Bone marrow (tissue), 2 donors: ENCODE measurements at places on chromosomes 1 and 21.

DNA sequence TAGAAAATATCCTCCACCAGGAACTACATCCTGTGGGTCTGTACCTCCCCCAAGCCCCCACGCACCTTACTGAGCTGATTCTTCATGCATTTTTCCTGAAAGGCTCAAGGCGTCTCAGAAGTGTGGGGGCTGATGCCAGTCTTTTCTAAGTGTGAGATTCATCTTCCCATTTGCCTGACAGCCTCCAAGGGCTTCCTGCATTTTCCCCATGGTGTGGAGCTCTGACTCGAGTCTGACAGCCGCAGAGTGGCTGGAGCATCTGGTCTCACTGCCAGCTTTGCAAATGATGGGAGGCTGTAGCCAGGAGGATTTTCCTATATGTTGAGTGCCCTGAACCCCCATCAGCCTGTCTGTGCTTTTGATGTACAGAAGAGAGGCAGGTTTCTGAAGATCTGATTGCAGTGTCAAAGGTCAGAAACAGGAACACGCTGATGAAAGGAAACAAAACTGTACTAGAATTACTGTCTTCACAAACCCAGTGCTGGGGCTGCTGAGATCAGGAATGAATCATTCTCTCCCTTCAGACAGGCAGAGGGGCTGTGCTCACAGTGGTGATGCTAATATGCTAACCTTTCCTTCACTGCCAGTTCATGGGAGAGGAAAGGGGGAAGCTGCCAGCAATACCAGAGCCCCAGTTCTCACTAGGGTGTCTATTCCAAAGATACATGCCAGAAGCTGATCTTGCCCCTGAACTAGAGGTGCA is 201.5 kb upstream of the C1orf174 start:
- no peak for DNase-seq

- DNase-seq: no peak
Observed at GRCh38 chr1:152141971-152142584, 16.9 kb downstream of the RPTN start.

- DNase-seq: no peak
Observed at GRCh38 chr21:42406201-42406621, 2.5 kb downstream of the UBASH3A start.

GRCh38 chr21:41648591-41649031 is 118.2 kb downstream of the RIPK4 start:
- DNase-seq: no peak

- no peak for DNase-seq
Observed at GRCh38 chr1:97396463-97396862, 524.4 kb downstream of the DPYD start.

DNA sequence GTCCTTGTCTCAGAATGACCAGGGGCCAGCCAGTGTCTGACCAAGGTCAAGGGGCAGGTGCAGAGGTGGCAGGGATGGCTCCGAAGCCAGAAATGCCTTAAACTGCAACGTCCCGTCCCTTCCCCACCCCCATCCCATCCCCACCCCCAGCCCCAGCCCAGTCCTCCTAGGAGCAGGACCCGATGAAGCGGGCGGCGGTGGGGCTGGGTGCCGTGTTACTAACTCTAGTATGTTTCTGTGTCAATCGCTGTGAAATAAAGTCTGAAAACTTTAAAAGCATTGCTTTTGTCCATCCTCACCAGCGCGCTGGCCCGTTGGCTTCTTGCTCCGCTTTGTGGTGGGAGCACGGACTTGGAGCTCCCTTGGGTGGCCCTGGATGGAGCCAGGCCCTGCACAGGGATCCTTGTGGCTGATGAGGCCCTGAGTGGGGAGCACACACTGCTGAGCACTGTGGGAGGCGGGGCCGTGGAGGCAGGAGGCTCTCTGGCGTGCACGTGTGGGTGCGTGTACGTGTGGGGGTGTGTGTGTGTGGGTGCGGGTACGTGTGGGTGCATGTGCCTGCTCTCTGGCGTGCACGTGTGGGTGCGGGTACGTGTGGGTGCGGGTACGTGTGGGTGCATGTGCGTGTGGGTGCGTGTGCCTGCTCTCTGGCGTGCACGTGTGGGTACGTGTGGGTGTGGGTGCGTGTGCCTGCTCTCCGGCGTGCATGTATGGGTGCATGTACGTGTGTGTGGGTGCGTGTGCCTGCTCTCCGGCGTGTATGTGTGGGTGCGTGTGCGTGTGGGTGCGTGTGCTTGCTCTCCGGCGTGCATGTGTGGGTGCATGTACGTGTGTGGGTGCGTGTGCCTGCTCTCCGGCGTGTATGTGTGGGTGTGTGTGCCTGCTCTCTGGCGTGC is 18.0 kb downstream of the RNF223 start:
- DNase-seq: no peak

GRCh38 chr1:215044151-215044550 is 38.4 kb upstream of the KCNK2 start:
- no peak for DNase-seq

DNA sequence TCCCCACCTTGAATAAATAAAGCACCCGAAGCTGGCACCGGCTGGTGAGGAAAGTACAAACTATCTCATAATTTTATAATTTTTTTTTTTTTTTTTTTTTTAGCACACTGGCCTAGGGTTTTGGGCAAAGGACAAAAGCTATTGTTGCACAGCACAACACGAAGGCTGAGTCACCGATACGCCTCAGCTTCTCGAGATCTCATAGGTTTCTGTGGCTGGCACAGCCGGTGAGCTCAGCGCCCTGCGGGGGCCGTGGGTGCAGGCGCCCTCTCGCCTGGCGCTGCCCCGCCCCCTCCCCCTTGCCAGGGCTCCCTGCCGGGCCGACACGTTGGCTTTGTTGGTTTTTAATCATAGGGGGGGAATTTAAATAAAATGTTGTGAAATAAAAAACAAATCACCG is 17.2 kb downstream of the CASZ1 start:
- no peak for DNase-seq

GRCh38 chr1:216702170-216702569 is 21.1 kb downstream of the ESRRG start:
- DNase-seq: no peak

GRCh38 chr1:96752394-96752793 is 30.8 kb downstream of the PTBP2 start:
- no peak for DNase-seq

GRCh38 chr1:157226739-157227138 is 88.5 kb upstream of the ETV3 start:
- DNase-seq: no peak

- DNase-seq: no peak
Observed at GRCh38 chr1:241598249-241598648, 41.9 kb downstream of the CHML start.

GRCh38 chr1:218466341-218467010 is 121.3 kb downstream of the TGFB2 start:
- no peak for DNase-seq

DNA sequence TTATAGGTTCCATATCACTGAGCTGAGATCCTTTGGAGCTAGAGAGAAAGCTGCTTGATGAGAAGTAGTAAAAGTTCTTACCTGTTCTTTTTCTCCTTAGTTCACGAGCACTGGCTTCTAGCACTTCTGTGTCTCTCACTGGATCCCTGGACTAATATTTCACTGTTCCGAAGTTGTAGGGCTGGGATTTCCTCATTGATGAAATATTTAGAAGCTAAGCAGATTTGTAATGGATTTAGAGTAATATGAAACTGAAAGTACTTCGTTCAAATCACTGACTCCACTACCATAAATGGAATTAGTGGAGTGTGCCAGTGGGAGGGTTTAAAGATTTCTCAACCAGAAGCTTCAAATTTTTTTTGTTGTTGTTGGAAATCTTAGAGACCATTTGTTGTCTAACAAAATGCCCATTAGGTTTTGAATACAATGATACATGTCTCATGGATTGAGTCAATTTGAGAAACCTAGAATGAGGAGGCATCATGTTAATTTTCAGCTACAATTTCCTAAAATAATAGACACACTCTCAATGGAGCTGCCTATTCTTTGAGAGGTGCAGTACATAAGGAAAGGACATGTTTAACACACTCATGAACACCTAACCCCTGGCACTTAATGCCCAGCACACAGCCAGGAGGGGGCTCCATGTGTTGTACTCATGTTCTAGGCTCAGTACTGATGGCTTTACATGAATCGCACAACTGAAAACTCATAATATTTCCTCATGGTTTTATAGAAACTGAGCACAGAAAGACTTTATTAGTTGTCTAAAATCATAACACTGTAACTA is at the start of gene GBP1:
Gene GBP1, minus strand, starts transcription at position 130 of the 790 bp plus-strand sequence. CDS start 1,974 bp downstream, outside the sequence.
- DNase-seq: no peak

- DNase-seq: no peak
Observed at GRCh38 chr21:31443736-31444521, 99.9 kb upstream of the TIAM1 start.

DNA sequence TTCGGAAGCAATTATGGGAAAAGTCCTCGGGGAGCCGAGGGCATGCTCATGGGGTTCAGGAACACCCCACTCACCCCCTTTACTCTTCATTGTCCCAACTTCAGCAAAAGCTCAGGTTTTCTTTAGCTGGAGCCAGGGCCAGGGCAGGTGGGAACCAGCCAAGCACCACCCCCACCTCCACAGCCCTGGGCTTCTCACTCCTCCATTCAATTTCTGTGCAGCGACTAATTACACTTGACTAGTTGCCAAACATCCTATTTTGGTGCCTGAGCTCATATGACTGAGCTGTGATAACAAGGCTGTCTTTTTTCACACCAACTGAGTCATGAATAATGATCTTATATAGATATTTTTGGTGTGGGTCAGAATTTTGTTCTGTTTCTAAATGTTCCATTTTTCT is 257.2 kb upstream of the AJAP1 start:
- no peak for DNase-seq

GRCh38 chr21:29386803-29387202 is 88.1 kb downstream of the BACH1 start:
- DNase-seq: no peak

DNA sequence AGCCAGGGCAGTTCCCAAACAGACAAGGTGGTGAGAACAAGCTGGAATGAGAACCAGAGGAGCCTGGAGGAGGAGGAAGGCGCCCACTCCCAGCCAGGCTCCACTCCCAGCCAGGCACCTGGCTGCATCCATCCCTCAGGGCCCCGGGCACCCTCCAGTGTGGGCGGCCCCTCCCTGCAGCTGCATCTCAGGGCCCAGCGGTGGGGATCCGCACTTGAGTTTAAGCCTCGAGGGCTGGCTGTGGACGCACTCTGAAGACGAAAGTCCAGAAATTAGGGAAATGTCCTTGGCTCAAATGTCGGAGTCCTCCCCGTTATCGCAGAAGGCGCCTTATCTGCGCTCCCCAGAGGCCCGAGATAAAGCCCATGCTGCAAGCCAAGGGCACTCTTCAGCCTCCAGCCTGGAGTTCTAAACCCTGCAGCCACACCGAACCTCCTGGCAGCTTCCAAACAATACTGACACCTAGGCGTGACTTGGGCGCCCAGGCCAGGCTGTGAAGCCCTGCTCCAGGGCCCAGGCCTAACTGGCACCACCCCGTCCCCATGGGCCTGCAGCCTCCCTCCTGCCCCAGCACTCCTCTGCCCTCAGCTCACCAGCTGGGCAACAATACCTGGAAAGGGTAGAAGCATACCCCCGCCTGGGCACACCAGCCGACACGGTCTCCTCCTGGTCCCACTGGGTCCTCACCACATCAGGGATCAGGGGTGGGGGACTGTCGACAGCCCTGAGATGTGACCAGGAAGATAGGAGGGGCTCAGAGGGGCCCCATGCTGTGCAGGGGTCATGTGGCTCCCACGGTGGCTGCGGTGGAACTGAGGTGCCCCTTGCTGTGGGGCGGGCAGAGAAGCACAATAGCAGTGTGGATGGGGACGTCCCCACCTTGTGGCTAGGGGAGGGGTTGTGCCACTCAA is 184.8 kb upstream of the VAMP3 start:
- DNase-seq: no peak

DNA sequence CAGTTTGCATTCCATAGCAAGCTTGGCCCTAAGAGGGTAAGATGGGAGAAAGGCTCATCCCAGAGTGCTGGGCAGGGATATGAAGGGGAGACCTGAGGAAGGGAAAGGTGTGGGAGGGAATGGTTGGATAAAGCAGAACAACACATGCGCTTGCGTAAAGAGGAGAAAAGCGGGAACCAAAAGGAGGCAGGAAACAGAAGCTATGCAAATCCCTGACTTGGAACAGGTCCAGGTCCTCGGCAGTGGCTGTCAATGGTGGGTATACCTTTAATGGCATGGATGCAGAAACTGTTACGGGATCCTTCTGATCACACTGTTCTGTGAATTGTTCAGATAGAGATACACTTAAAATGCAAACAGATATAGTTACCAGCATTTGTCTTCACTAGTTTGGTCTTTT is 455.6 kb downstream of the SIPA1L2 start:
- no peak for DNase-seq

GRCh38 chr1:231970684-231971083 is 344.1 kb downstream of the DISC1 start:
- DNase-seq: peak; percentile 42

DNA sequence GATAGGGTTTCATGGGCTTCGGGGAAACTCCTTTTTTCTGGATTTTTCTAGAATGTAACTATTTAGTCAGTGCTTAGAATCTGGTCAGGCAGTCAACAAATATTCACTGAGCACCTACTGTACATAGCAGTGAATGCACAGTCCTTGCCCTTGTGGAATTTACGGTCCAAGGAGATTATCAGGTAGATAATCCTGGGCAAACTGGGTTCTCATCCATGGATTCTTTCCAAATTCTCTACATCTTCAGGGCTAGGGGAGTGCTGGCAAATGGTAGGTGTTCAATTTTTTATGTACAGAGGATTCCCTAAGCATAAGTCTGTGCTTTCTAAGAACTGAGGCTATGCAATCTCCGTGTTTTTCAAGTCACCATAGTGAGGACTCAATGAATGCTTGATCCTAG is 140.7 kb upstream of the CD34 start:
- DNase-seq: no peak

DNA sequence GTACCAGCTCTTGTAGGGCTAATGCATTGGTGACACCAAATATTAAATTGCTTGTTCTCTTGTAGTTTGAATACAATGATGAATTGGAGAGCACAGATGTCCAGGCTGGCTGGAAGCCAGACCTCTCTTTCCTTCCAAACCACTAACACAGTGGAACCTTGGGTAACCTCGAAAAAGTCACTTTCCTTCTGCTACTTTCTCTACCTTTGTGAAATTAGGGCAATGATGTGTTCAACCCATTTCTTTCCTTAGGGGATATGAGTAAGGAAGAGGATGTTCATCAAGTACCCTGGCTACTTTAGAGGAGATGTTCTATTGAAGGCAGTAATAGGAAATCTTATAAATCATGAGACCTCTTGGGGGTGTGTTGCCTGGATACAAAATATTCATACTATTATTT is 55.7 kb downstream of the XCL2 start:
- DNase-seq: no peak

DNA sequence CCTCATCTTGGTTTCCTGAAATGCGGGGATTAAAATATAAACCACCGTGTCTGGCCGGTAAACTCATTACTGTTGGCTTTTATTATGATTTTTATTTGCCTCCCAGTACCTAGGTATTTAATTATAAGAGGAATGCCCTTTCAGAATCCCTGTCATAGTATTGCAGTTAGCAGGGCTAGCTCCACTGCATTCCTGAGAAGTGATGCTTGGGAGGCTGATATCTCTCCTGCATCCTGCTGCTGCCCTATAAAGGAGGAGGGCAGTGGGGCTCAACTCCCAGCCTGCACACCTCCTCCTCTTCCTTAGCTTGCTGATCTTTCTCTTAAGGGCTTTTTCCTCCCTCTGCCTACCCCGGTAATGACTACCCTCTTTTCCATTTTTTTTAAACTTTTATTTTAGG is 19.9 kb upstream of the DISC1 start:
- DNase-seq: no peak
